ENCODE measurements at places on chromosomes 1 and 21. TPM values are rescaled to one million over a fixed set of nuclear protein-coding genes. Genes with fewer than 3 reads are reported as not detected.
A peak's percentile ranks its signal among the peaks of the same experiment; 100 is the strongest.

Gene CCDC30
- 3.7 TPM for total RNA-seq

Gene GART
- total RNA-seq, result 23.9 TPM

Gene OR1C1
- total RNA-seq, result not detected

Gene BNIPL
- total RNA-seq, result 0.68 TPM

Gene FAM151A
- total RNA-seq, result 9.0 TPM

Gene GJB5
- total RNA-seq, result not detected

Gene SLFNL1
- total RNA-seq, result 1.3 TPM

DNA sequence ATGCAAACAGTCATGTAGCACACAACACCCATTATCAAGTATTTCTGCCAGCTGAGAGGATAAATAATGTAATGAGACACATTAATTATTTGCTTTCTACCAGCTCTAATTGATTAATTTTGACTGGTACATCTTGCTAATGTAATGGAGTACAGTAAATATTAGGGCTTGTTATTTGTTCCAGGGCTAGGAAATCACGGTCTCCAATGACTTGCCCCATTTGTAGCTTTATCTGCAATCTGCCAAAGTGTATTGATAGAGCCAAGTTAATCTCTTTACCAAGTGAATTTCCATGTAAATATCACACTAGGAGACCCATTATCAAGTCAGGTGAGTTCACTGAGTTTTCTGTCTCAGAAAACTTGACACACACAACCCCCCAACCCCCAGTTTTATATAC, 55.1 kb downstream of the RGS13 start:
- DNase-seq, result no peak

- DNase-seq, result no peak
Measured at GRCh38 chr1:233424779-233425178, 97.3 kb downstream of the MAP3K21 start.

DNA sequence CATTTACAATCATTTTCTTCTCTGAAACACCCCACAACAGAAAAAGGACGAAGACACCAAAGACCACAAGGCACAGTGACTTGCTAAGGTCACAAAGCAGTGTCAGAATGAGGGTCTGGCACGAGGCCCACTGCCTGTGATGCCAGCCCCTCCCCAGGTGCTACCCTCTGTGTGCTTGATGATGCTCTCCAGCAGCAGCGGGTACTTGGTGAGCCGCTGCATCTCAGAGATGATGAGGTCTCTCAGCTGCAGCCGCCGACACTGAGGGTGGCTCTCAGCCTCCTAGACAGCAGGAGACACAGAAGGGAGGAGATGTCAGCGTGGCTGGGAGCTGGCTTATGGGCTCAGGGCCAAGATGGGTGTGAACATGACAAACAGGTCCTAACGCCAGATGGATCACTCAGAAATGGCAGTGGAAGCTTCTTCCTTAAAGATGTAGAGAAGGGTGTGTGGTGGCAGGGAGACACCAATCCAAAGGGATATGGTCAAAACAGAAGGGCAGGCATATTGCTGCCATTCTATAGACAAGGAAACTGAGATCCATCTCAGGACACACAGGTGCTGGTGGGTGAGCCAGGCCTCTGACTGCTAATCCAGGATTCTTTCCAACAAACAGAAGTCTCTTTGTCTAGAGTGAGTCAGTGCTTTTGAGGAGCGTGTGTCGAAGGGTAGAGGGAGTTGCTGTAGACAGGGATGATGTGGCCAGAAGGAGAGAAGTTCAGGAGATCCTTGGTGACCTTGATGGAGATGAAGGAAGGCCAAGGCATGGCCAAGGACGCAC, 25.6 kb downstream of the LRRC71 start:
- peak; percentile 31 for DNase-seq

- no peak for DNase-seq
Measured at GRCh38 chr1:107883562-107883961, 81.4 kb downstream of the VAV3 start.

DNA sequence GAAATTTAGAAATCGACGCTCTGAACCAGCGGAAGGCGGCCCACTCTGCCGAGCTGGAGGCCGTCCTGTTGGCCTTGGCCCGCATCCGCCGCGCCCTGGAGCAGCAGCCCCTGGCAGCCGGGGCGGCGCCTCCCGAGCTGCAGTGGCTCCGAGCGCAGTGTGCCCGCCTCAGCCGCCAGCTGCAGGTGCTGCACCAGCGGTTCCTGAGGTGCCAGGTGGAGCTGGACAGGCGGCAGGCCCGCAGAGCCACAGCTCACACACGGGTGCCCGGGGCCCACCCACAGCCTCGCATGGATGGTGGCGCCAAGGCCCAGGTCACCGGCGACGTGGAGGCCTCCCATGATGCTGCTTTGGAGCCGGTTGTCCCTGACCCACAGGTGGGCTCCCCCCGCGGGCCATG, 47.0 kb upstream of the DIP2A start:
- DNase-seq, result no peak

DNA sequence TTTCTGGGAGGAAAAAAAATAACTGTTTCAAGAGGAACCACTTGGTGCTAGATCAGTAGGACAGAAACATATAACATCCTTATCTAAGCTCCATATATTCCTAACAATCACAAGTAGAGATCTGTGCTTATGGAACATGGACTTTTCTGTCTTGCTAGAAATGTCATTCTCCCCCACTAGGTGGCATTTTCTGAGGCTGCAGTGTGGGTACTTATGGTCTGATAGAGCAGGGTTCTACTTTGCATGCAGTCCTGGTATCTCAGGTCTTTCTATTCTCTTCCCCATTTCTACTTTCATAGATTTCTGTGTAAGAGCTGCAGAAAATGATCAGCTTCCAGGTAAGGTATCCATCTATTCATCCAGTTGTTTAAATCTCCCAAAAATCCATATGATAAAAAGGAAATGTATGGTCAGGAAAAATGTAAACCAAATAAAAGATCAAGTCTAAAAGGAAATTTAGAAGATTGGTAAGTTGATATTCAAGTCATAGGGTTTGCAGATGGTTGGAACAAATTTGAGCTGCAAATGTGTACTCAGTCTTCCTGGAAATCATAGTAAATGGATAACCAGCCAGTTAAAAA, 1.5 kb downstream of the ZNF684 start:
- DNase-seq, result peak; percentile 21

DNA sequence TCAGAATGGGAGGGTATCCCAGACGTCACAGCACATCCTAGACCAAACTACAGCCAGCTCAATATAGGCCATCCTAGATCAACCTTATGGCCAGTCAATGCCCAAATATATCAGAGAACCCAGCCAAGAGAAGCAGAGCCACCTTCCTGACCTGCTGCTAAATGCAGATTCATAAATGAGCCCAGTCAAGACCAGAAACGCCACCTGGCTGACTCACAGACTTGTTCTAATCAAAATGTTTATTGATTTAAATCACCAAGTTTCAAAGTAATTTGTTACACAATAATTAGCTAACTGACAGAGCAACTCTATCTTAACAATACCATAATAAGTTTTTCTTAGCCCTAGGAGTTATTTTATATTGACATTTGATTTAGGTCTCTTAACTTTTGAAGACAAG, 28.6 kb downstream of the ZNF644 start:
- no peak for DNase-seq

GRCh38 chr1:67031121-67031858, 22.7 kb downstream of the SLC35D1 start:
- DNase-seq, result no peak

GRCh38 chr1:19552291-19553010, 67.1 kb upstream of the CAPZB start:
- no peak for DNase-seq

DNA sequence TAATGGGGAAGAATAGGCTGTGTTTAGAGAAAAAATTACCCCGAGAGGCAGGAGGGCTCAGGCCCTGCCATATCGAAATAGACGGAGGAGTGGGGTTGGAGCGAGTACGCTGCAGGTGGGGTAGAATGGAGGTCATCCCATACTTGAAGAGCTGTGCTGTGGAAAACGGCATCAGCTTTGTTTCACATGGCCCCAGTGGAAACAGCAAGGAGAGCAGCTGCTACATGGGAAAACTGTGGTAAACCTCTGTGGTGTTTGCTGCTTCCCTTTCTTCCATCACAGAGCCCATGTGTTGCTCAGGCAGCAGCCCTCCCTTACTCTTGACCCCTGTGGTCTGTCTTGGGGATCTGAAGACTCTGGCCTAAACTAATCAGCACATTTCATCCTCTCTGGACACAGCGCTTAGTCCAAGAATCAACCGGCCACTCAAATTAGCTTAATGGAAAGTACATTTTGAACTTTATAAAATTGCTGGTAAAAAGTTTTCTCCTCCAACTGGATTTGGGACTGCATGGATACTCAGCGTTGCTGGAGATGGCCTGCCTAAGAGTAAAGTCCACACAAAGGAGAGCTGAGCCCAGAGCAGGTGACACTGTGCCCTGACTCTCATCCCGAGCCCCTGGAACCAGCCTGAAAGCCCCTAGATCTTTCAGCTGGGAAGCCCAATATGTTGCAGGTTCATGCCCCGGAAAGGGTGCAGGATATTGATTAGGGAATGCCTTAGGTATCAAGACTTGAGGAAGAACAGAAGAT, 127.1 kb upstream of the GADD45A start:
- no peak for DNase-seq

GRCh38 chr1:211345719-211346118, 19.1 kb downstream of the TRAF5 start:
- no peak for DNase-seq

DNA sequence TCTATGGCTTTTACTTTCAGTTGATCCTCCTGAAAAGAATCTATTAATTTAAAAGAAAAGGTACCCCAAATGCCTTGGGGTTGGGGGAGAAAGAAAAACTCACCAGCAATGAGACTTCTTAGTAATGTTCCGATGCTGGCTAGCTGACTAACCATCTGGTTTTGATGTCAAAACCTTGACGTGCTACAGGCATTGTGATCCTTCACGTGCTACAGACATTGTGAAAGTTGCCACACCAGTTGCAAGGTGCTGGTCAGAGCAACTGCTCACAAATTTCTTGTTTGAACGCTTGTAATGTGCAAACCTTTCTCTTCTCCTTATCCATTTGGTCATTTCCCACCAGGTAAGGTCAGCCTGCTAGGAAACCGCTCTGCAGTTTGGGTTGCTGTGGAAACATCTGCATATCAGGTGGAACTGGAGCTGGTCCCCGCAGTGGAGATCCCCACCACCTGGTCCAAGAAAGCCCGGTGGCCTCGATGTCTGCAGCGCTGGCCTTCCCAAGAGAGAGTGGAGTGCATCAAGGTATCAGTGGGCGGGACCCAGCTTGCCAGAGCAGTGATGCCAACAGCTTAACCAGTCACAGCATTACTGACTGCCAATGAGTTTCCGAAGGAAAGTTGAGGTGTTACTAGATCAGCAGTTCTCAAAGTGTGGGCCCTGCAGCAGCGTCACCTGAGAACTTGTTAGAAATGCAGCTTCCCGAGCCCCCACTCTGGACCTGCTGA, 16.1 kb downstream of the MAB21L3 start:
- no peak for DNase-seq

DNA sequence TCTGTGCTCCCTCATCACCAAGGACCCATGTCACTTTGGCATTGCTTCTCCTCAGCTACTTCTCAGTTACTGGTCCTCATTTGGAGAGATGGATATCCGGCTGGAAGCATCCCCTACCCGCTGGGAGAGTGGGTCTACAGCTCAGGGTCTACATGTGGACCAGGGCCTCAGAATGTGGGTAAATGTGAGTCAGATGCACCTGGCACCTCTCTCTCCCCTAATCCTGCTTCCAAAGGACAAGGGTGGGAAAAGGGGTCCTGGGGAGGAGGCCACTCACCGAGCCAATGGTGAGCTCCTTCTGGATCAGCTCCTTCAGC, 908 bp downstream of the S100A6 start:
- no peak for DNase-seq

GRCh38 chr1:176193023-176193422, 14.1 kb downstream of the COP1 start:
- no peak for DNase-seq

DNA sequence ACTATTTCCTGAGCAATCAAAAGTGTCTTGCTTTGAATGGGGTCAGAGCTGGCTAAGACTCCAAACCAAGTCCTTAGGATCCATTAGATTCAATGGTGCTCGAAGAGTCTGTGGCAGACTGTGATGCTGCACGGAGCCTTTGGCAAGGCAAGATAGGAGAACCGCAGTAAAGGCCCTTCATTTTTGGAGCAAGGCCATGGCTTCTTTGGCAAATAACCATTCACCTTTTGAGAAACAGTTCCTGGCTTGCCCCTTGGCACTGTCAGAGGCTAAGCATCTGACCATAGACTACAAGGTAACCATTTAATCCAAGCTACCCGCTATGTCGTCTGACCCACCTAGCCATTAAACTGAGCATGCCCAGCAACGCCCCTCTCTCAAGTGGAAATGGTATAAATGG, 45.2 kb downstream of the EDN2 start:
- DNase-seq, result no peak

DNA sequence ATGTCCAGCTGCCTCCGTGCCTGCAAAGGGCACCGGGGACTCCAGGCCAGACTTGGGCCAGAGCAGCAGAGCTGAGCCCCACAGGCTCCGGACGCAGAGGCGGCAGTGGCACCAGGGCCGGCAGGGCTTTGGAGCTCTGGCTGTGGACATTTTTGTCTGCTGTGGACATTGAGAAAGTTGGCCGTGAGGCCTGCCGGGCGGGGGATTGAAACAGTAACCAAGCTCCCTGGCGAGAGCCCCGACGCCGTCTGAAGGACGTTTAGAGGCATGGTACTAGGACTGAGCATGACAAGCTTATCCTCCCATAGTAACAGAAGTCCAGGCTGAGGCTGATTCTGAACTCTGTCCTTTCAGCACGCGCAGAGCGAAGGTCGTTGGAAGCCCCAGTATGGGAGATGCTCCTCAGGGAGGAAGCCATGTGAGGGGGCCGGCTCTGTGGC, 323.8 kb downstream of the AMY1C start:
- no peak for DNase-seq

DNA sequence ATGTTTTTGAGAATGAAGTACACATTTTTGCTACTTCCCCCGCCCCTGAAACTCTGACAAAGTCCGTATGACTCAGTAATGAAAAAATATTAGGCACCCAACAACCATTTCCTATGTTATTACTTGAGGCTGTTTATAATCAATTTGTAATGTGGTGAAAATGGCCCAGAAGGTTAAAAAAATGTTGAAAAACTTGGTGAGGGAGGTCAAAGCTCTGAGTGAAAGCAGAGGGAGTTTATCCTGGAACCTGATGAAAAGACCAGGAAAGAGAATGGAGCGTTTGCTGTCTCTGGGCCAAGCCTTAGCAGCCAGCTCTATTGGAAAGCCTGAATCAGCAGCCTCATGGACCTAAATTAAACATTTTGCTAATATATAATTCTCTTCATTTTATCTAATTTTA, 367.7 kb upstream of the NEGR1 start:
- DNase-seq, result no peak

GRCh38 chr21:38921511-38922251, 116.0 kb downstream of the ETS2 start:
- DNase-seq, result peak; percentile 40
